Esophagus squamous epithelium (tissue), 5 donors: ENCODE measurements at places on chromosomes 5 and 9.

- DNase-seq, result no peak
These were observed 19.1 kb downstream of the NDST1 start for GRCh38 chr5:150527038-150527437.

GRCh38 chr5:135826994-135827671 is 7.3 kb upstream of the SLC25A48 start:
- DNase-seq, result no peak

GRCh38 chr5:133957080-133957479 is 11.3 kb downstream of the C5orf15 start:
- no peak for DNase-seq

GRCh38 chr9:89886281-89886700 is 281.5 kb downstream of the GADD45G start:
- DNase-seq, result no peak

DNA sequence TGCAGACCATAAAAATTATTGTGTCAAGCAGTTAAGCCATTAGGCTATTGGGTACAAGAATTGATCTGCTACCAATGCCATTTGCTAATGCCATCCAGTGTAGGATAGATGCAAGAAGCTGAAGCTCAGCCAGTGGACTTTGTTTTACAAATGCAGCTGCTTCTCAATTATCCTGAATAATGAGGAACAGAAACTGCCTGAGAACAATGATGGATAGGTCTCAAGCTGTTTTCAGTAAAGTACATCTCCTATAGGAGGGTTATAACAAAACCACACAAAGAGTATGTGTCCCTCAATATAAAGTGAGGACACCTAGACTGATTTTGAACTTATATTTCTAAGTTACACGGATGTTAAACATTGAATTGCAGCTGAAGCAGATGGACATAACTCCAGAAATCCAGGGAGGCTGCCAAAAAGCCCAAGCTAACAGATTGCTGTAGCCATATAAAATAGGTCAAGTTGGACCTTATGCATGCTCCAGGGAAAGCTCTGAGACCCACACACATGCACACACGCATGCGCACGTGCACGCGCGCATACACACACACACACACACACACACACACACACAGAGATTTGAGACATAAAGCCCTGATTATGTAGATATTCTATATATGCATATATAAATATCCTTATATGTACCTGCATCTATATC is 482.7 kb upstream of the CD180 start:
- DNase-seq, result no peak

GRCh38 chr5:58763390-58763789 is 180.5 kb downstream of the RAB3C start:
- no peak for DNase-seq

DNA sequence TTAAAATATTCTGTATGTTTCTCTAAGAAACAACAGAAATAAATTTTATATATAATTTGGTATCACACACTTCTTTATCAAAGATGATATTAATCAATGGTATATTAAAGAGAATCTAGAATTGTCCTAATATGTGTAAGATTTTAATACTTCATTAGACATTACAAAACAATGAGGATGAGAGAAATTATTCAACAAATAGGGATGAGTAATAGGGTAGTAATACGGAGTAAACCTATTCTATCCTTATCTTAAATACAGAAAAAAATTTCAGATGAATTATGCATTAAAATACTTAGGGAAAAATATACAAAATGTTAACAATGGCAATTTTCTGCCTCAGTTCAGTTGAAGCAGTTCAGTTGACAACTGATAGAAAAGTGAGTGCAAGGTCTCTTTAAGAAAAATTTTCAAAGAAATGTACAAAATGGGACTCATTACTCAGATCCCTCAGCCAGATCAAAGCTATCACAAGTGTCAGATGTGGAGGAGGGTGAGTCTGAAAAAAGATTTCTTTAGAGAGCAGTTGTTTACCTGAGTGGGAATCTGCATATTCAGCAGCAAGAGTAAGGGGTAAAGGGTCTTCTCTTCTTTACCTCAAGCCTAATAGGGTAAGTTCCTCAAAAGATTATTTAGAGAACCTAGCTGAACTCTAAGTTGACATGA is 56.7 kb upstream of the GCNT4 start:
- no peak for DNase-seq

GRCh38 chr5:72410688-72411295 is 90.6 kb downstream of the PTCD2 start:
- DNase-seq, result no peak

- DNase-seq, result no peak
These were observed 23.2 kb upstream of the RCL1 start for GRCh38 chr9:4769321-4770080.

DNA sequence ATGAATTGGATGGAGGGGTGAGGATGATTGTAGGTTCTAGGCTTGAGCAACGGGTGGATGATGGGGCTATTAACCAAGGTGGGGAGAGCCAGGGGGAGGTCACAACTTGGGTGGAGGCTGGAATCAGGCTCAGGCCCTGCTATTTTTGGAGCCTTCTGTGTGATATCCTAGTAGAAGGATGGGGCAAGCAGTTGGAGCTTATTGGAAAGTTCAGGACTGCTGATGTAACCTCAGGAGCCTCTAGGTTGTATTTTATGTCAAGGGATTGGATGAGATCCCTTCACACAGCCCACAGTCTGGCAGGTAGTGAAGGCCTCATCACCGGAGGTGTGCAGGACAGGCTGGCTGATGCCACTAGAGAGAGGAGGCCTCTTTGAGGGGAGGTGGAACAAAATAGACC is 11.2 kb upstream of the RPS14 start:
- DNase-seq, result no peak
